ENCODE measurements at places on chromosomes 3 and 15. TPM values are rescaled to one million over a fixed set of nuclear protein-coding genes. Genes with fewer than 3 reads are reported as not detected.

The NAALADL2 gene
- not detected for total RNA-seq

The KNG1 gene
- not detected for total RNA-seq

The RLBP1 gene
- not detected for total RNA-seq

The RRP9 gene
- total RNA-seq, result 34.5 TPM

The RTP1 gene
- not detected for total RNA-seq

The PRC1 gene
- 217 TPM for total RNA-seq

The CRYGS gene
- total RNA-seq, result 0.96 TPM

The CLDN11 gene
- 0.09 TPM for total RNA-seq

The SERPINI2 gene
- not detected for total RNA-seq

The PATL2 gene
- 0.12 TPM for total RNA-seq

The CYP8B1 gene
- total RNA-seq, result not detected

The RHOV gene
- 3.7 TPM for total RNA-seq

The TRIM42 gene
- not detected for total RNA-seq

The SI gene
- not detected for total RNA-seq

The SAXO2 gene
- total RNA-seq, result 0.99 TPM

The AP3B2 gene
- 0.77 TPM for total RNA-seq

The FBXW12 gene
- not detected for total RNA-seq

The ILDR1 gene
- not detected for total RNA-seq

The SEMA3F gene
- total RNA-seq, result 22.0 TPM

The MYL3 gene
- total RNA-seq, result 0.16 TPM

The MLH1 gene
- 35.0 TPM for total RNA-seq

The CMTM8 gene
- total RNA-seq, result 12.8 TPM

The PIGZ gene
- total RNA-seq, result 1.7 TPM

The RTP2 gene
- not detected for total RNA-seq

The CTXN2 gene
- 0.02 TPM for total RNA-seq
